ENCODE measurements at places on chromosomes 11 and 22. TPM values are rescaled to one million over a fixed set of nuclear protein-coding genes. Genes with fewer than 3 reads are reported as not detected.

The ARHGEF12 gene
- total RNA-seq = 41.8 TPM

The TMX2 gene
- total RNA-seq = 53.7 TPM

The RIC3 gene
- total RNA-seq = 0.18 TPM

The MOV10L1 gene
- 0.40 TPM for total RNA-seq

The GRM5 gene
- total RNA-seq = 0.04 TPM

The GUCY1A2 gene
- 14.3 TPM for total RNA-seq

The OR52A1 gene
- not detected for total RNA-seq

The TRIM48 gene
- not detected for total RNA-seq

The RASSF10 gene
- total RNA-seq = 0.35 TPM

The OR52K2 gene
- total RNA-seq = not detected

The TPH1 gene
- 0.13 TPM for total RNA-seq

The TYMP gene
- 3.2 TPM for total RNA-seq

The PRR33 gene
- 2.0 TPM for total RNA-seq

The CALCA gene
- total RNA-seq = not detected

The C22orf31 gene
- total RNA-seq = 2.1 TPM

The NAALAD2 gene
- total RNA-seq = 5.5 TPM

The EFCAB6 gene
- 1.5 TPM for total RNA-seq

The DRICH1 gene
- total RNA-seq = 0.71 TPM

The DUSP8 gene
- total RNA-seq = 1.5 TPM

The IGF2 gene
- total RNA-seq = 1,262 TPM

The TTC36 gene
- 1.1 TPM for total RNA-seq

The MFNG gene
- 5.2 TPM for total RNA-seq

The DLG2 gene
- 14.5 TPM for total RNA-seq

The TMEM86A gene
- 2.6 TPM for total RNA-seq

The EMSY gene
- total RNA-seq = 14.9 TPM

Measured in muscle of leg (tissue), 16 donors.